Sigmoid colon (tissue), 7 donors: ENCODE measurements at places on chromosomes 7 and 10.

- no peaks in the 10 kb centered on the region for H3K27me3 ChIP-seq
- H3K36me3 ChIP-seq, result no peaks in the 10 kb centered on the region
- no peaks in the 10 kb centered on the region for H3K4me1 ChIP-seq
These were observed 143.9 kb downstream of the RAPGEF5 start for GRCh38 chr7:22213081-22213480.

DNA sequence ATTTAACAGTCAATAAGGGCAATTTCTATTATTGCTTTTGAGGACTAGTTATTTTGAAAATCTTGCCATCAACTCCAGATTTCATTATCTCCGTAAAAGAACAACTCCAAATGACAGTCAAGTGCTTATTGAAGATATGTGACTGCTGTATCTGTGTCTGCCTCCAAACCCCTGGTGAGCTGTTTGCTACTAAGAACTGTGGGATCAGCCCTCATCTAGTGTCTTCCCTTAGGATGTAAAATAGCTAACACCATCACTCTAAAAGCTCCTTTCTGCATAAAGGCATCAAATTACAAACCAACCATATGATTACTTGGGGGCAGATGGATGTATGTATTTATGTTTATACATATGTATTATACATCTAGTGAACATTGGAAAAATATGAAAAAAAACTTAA lies 70.8 kb upstream of the SLC13A1 start:
- H3K36me3 ChIP-seq, result no peaks in the 10 kb centered on the region
- no peak for DNase-seq
- no peak overlapping the region for H3K4me3 ChIP-seq
- H3K27me3 ChIP-seq, result no peaks in the 10 kb centered on the region

- H3K36me3 ChIP-seq, result no peaks in the 10 kb centered on the region
These were observed 33.5 kb upstream of the TARP start for GRCh38 chr7:38306914-38307313.

DNA sequence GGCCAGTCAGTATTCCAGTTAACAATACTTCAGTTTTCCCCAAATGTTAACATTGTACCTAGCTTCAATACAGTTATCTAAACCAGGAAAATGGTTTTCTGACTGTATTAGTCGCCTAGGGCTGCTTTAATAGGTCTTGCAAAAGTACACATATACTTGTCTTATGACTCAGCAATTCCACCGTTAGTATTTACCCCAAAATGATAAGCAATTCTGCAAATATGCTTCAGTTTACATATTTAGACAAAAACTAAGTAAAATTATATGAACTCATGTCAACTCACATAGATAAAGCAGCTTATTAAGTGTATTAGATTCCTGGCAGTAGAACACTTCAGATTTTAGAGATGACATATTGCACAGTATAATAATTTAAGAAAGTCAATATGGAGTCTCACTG lies 363.3 kb downstream of the ARL4A start:
- H3K27ac ChIP-seq, result no peak overlapping the region
- DNase-seq, result no peak
- no peak overlapping the region for H3K4me3 ChIP-seq
- H3K36me3 ChIP-seq, result no peaks in the 10 kb centered on the region

- no peaks in the 10 kb centered on the region for H3K4me1 ChIP-seq
- no peaks in the 10 kb centered on the region for H3K36me3 ChIP-seq
- DNase-seq, result no peak
- no peak overlapping the region for H3K27ac ChIP-seq
- H3K4me3 ChIP-seq, result no peak overlapping the region
- no peaks in the 10 kb centered on the region for H3K27me3 ChIP-seq
These were observed 244.0 kb upstream of the ZWINT start for GRCh38 chr10:56605051-56605450.

DNA sequence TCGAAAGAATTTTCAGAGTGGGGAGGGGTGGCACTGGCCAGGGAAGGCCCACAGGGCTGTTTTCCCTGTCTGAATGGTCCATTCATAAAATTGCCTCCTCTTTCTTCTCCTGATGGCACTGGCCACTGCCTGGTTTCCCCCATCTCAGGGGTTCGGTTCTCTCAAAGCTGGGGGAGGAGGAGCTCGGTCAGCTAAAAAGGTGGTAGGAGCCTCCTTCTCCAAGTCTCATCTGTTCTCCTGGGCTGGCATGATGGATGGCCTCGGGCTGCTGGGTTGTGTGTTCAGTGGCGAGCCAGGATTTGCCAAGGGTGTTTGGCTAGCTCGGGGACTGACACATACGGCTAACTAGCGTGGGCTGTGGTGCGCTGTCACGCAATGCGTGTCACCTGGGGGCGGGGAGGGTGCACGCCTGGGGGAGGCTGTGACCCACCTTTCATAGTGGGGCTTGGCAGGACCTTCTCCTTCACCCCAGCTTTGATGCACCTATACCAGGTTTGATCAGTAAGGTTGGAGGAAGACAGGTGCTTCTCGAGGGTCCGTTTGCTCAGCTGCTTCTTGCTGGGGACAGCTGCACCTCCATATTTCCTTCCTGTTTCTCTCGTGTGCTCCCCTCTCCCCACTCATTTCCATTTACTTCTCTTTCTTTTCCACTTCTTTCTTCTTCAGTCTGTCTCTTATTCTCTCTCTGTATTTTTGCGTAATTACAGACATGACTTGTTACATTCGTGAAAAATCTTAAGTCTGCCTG lies 36.3 kb downstream of the RBM20 start:
- H3K27me3 ChIP-seq, result no peaks in the 10 kb centered on the region
- H3K4me1 ChIP-seq, result no peaks in the 10 kb centered on the region
- no peak overlapping the region for H3K4me3 ChIP-seq
- no peak overlapping the region for H3K27ac ChIP-seq
- no peaks in the 10 kb centered on the region for H3K36me3 ChIP-seq
- DNase-seq, result no peak

GRCh38 chr7:131895541-131896164 lies 339.2 kb upstream of the PODXL start:
- H3K36me3 ChIP-seq, result no peaks in the 10 kb centered on the region
- no peak overlapping the region for H3K4me3 ChIP-seq
- DNase-seq, result no peak
- H3K27ac ChIP-seq, result no peak overlapping the region
- H3K27me3 ChIP-seq, result no peaks in the 10 kb centered on the region
- peaks cover 9% of the 10 kb centered on the region for H3K4me1 ChIP-seq

- H3K36me3 ChIP-seq, result no peaks in the 10 kb centered on the region
- peak; percentile 63 for DNase-seq
- no peaks in the 10 kb centered on the region for H3K27me3 ChIP-seq
- H3K4me1 ChIP-seq, result no peaks in the 10 kb centered on the region
- no peak overlapping the region for H3K27ac ChIP-seq
These were observed 23.9 kb upstream of the ZNF716 start for GRCh38 chr7:57425969-57426628.

- no peak overlapping the region for H3K4me3 ChIP-seq
- H3K4me1 ChIP-seq, result no peaks in the 10 kb centered on the region
These were observed 15.1 kb downstream of the STEAP4 start for GRCh38 chr7:88291398-88292173.

DNA sequence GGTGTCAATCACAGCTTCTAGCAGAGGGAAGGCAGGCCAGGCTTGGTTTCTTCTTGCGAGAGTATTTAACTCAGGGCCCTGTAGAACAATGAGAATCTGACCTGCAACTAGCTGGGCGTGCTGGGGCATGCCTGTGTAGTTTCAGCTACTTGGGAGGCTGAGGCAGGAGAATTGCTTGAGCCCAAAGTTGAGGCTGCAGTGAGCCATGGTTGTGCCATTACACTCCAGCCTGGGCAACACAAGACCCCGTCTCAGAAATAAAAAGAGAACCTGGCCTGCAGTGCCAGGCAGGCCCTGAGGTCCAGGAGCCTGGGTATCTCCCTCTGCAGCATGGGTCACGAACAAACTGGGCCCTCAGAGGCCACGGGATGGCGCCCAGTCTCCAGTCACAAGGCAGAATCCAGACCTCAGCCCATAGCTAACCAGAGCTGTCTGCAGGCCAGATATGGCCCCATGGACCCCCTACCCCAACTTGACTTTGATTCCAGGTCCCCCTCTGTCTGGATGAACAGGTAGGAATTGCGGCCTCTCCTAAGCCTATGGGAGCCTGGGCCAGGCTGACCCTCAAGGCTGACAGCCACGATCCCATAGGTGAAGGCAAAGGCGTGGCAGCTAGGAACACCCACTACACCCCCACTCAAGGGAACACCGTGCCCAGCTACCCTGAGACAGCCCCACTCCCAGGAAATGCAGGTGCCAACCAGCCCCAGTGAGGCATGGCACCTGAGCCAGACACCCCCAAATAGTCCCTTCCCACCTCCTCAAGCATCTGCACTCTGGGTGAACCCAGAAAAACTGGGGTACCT lies 102.7 kb upstream of the TNRC18 start:
- peak; percentile 80 for DNase-seq
- H3K4me3 ChIP-seq, result peak overlapping the region; percentile 100
- H3K27ac ChIP-seq, result peak overlapping the region; percentile 100
- peaks cover 40% of the 10 kb centered on the region for H3K36me3 ChIP-seq
- H3K27me3 ChIP-seq, result no peaks in the 10 kb centered on the region
- H3K4me1 ChIP-seq, result peaks cover 15% of the 10 kb centered on the region

- DNase-seq, result no peak
- H3K4me3 ChIP-seq, result no peak overlapping the region
- no peaks in the 10 kb centered on the region for H3K27me3 ChIP-seq
These were observed 178.6 kb upstream of the BET1 start for GRCh38 chr7:94182721-94183120.

DNA sequence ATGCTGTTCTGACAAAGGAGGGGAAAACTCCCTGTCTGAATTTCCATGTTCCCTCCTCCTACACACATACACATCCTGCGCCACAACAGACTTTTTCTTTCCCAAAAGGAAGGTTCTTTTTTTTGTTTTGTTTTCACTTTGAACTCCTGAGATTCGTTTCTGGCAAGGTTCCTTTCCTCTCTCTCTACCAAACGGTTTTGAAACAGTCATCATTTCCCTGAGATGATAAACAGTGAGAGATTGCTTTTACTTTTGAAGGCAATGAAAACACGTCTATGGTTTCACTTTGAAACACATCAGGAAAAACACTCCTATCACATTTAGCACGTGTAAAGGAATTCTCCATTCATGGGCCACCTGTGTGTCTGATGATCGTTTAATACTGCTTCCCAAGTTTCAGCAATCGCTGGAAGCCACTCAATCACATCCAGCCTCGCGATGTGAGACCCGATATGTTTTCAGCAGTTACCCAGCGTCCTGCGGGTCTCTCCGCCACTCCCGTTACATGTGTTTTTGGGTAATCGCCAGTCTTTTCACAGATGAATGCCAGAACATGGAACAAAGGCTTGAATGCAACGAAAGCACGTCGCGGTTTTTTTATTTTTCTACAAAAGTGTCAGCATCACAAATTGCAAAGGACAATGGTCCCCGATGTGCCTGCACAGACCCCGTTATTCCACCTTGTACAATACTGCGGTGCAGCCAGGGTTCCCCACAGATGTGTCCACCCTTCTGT lies 62.8 kb upstream of the CUX1 start:
- H3K27me3 ChIP-seq, result no peaks in the 10 kb centered on the region
- peak overlapping the region; percentile 7 for H3K27ac ChIP-seq
- H3K4me1 ChIP-seq, result no peaks in the 10 kb centered on the region
- H3K4me3 ChIP-seq, result peak overlapping the region; percentile 50

DNA sequence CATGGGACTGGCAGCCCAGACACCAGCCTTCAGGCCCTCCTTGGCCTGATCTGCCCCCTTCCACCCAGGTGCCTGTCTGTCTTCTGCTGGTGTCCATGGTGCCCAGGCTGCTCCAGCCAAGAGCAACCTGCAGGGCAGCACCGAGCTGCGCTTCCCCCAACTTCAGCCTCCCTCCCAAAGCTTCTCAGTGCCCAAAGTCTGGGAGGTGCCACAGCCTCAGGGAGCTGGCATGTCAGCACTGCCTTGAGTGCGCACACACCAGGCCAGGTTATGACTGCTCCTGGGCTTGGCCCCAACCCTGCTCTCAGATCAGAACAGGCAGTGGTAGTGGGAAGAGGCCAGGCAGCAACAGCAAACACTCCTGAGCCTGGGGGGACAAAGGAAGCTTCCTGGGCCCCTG lies 304.6 kb upstream of the NRG3 start:
- DNase-seq, result no peak
- H3K27me3 ChIP-seq, result no peaks in the 10 kb centered on the region
- no peaks in the 10 kb centered on the region for H3K36me3 ChIP-seq
- no peaks in the 10 kb centered on the region for H3K4me1 ChIP-seq
- H3K4me3 ChIP-seq, result no peak overlapping the region

DNA sequence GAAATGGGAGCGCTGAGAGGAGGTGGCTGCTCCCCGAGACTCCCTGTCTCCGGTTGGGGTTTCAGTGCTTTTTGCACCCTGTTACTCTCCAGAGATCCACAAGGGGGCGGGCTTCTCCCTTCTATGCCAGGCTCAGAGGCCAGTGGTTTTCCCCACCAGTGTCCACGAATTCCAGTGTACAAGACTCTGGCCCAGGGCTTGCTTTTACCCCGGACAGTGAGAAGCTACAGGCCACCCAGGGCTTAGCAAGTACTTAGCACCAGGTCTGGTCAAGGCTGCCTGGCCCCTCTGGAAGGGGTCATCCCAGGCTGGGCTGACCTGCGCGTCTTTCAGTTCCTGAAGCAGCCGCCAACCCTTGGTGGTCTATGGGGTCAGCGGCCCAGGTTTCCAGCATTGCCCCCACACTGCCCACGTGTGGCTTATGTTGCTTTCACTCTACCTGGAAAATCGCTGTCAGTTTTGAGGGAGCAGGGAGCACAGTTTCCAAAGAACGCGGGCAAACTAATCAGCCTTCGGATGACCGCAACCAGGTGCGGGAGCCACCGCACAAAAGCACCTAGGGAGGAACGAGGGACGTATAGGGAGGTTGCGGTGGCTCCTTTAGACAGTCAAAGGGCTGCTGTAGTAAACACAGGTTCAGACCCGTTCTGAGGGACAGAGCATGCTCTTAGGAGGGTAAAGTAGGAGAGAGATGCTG lies 6.8 kb downstream of the CYP26A1 start:
- no peak overlapping the region for H3K4me3 ChIP-seq
- H3K4me1 ChIP-seq, result no peaks in the 10 kb centered on the region
- no peaks in the 10 kb centered on the region for H3K27me3 ChIP-seq
- no peak for DNase-seq

DNA sequence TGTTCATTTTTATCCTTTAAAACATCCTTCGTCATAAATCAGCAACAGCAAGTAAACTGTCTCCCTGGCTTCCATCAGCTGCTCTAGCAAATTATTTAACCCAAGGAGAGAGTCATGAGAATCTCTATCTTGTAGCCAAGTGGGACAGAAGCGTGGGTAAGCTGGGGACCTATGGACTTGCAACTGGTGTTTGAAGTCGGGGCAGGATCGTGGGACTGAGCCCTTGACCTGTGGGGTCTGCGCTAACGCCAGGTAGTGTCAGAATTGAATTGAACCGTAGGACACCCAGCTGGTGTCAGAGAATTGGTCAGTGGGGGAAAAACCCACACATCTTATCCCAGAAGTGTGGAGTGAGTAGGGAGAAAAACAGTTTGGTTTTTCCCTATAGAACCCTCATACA lies 13.4 kb downstream of the AIFM2 start:
- no peaks in the 10 kb centered on the region for H3K4me1 ChIP-seq
- H3K27me3 ChIP-seq, result no peaks in the 10 kb centered on the region
- peaks cover 13% of the 10 kb centered on the region for H3K36me3 ChIP-seq
- no peak overlapping the region for H3K27ac ChIP-seq
- H3K4me3 ChIP-seq, result no peak overlapping the region

DNA sequence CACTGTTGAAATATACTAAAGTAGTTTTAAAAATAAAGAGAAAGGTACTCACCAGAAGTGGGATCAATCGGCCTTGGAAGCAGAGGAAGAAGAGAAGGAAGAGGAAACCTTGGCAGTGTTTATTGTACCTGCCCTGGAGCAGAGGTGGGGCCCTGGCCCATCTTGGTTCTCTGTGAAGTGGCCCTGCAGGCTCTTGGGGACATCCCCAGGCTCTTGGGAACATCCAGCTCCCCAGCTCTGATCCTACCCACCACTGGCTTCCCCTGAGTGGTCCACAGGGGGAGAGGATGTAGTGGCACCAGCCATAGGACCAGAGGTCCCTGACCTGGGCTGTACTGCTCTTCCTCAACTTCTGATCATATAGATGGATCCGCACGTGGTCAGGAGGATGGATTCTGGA lies 22.3 kb upstream of the RET start:
- H3K4me3 ChIP-seq, result no peak overlapping the region
- DNase-seq, result no peak
- H3K27me3 ChIP-seq, result no peaks in the 10 kb centered on the region
- H3K27ac ChIP-seq, result no peak overlapping the region
- no peaks in the 10 kb centered on the region for H3K36me3 ChIP-seq
